ENCODE measurements at places on chromosomes 1 and 21. TPM values are rescaled to one million over a fixed set of nuclear protein-coding genes. Genes with fewer than 3 reads are reported as not detected.

Gene HTR6
- total RNA-seq = 0.07 TPM

Gene OR2AJ1
- not detected for total RNA-seq

Gene OVAAL
- not detected for total RNA-seq

Gene SNX7
- 29.2 TPM for total RNA-seq

Gene BLACAT1
- 0.07 TPM for total RNA-seq

Gene SIM2
- 0.13 TPM for total RNA-seq

Gene UBE2U
- total RNA-seq = not detected

Gene EEIG2
- 18.0 TPM for total RNA-seq

Gene CD84
- total RNA-seq = not detected

Gene BARHL2
- not detected for total RNA-seq

Gene ARHGEF2
- 136 TPM for total RNA-seq

Gene NBPF6
- total RNA-seq = 0.10 TPM

Gene CAPZB
- total RNA-seq = 143 TPM

Gene HES3
- total RNA-seq = not detected

Gene REN
- total RNA-seq = not detected

Gene PLEKHN1
- total RNA-seq = 0.66 TPM

Gene RHEX
- not detected for total RNA-seq

Gene CD5L
- not detected for total RNA-seq

Data from smooth muscle cell of the pulmonary artery (primary cell).